ENCODE measurements at places on chromosomes 16 and 17.

DNA sequence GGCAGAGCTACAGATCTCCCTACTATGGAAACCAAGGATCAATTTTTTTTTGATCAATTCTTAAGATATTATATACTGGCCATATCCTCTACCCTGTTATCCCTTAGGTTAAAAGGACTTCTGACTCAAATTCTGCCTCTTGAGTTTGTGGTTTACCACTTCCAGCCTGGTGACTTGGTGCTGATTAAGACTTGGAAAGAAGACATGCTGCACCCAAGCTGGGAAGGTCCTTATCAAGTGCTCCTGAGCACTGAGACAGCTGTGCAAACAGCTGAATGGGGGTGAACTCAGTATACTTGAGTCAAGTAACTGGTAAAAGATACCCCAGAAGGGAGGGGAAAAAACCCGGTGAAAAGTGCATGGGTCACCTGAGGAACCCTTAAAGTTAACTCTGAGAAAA, 20.5 kb upstream of the SPACA3 start:
- no peak for DNase-seq

- no peak for DNase-seq
These were observed 24.9 kb downstream of the MLYCD start for GRCh38 chr16:83923581-83924365.

GRCh38 chr16:89485701-89486246, 4.6 kb downstream of the ANKRD11 start:
- DNase-seq: no peak

GRCh38 chr17:27479838-27480237, 23.6 kb downstream of the KSR1 start:
- no peak for DNase-seq

DNA sequence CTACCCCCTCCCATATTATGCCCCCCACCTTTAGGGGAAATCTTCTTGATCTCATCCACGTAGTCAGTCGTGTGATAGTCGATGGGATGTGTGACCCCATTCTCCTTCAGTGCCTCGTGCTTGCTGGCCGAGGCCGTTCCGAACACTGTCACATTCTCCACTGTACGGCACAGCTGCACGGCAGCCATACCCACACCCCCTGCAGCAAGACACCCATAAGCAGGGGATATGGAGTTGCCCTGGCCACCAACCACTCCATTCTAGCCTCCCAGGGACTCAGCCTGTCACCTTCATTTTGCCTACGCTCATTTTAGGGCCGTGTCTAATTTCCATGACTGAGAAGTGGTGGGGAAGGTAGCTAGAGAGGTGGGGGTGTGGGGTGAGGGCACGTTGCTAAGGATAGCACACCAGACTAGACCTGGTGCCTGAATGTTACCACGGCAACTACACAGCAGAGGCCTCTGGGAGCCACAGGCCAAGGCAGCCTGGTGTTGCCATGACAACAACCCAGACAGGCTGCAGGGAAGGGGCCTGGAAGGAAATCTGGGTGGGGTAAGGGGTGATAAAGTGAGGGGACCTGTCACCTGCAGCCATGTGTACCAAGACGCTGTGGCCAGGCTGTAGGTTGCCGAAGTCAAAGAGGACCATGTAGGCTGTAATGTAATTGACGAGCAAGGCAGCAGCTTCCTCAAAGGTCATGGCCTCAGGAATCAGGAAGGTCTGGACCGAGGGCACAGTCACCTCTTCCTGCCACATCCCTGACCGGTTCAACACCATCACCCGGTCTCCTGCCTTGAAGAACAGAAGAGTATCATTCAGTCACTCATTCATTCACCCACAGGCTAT, 4.0 kb downstream of the VAT1 start:
- DNase-seq: no peak

GRCh38 chr17:61363601-61364462, 35.8 kb upstream of the TBX2 start:
- no peak for DNase-seq
